ENCODE measurements at places on chromosomes 4 and X. TPM values are rescaled to one million over a fixed set of nuclear protein-coding genes. Genes with fewer than 3 reads are reported as not detected.
A peak's percentile ranks its signal among the peaks of the same experiment; 100 is the strongest.

- no peak overlapping the region for H3K4me3 ChIP-seq
- DNase-seq: no peak
- no peaks in the 10 kb centered on the region for H3K4me1 ChIP-seq
- H3K27ac ChIP-seq: no peak overlapping the region
Measured at GRCh38 chr4:84944947-84945346, 21.5 kb downstream of the WDFY3 start.

The PRPS2 gene
- 114 TPM for total RNA-seq

DNA sequence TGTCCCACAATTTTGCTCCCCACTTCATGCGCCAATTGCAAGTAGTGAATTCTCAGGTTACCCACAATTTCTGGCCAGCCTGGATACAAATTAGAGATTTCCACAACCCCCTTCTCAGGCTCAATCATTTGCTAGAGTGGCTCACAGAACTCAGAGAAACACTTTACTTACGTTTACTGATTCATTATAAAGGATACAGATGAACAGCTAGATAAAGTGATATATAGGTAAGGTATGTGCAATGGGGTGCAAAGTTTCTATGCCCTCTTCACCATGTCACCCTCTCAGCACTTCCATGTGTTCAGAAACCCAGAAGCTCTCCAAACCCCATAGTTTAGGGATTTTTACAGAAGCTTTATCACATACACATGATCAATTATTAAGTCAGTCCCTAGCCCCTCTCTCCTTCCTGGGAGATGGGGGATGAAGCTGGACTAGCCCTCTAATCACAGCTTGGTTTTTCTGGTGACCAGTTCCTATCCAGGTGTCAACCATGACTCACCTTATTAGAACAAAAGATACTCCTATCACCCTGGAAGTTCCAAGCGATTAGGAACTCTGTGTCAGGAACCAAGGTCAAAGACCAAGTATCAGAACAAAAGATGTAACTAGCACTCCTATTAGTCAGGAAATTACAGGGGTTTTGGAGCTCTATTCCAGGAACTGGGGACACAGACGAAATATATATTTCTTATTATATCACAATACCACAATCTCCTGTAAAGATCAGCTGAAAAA is 33.5 kb upstream of the PRRG1 start:
- no peaks in the 10 kb centered on the region for H3K36me3 ChIP-seq
- no peak overlapping the region for H3K4me3 ChIP-seq
- DNase-seq: no peak

The SPANXB1 gene
- not detected for total RNA-seq

DNA sequence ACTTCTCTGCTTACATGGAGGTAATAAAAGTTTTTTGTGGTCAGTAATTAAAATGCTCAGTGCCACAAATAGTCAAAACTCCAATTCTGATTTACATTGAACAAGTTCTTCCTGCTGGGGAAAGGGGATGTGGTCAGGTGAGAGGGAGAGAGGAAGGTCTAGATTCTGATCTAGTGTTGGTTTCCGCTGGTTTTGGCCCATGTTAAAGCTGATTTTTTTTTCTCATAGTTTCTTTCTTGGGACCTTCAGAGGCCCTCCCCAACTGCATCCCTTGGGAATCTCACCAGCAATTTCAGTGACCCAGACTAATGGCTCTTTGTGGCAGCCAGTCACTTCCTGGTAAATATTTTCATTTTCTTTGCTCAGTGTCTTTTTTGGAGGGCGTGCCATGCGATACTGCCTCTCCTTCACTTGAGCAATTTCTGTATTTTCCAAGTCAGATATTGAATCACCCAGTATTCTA is 332.7 kb downstream of the RAPGEF2 start:
- H3K36me3 ChIP-seq: no peaks in the 10 kb centered on the region
- no peak for DNase-seq
- H3K27ac ChIP-seq: no peak overlapping the region

The SHOX gene
- total RNA-seq: not detected

DNA sequence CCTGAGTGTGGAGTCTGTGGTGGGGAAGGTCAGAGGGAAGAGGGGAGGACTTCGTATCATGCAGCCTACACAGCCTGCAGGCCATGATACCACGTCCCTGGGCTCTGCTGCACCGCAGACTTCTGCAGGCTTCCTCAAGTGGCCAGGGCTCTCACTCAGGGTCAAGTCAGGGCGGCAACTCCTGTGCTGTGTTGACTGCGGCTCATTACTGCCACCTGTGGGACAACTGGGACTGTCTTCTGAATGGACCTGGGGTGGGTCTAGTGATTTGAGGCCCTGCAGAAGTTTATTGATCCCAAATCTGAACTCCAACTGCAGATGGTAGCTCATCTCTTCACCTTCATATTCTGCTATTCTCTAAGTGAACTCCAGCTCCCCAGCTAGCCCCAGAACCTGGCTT is 167.1 kb downstream of the NSUN7 start:
- H3K4me1 ChIP-seq: peaks cover 19% of the 10 kb centered on the region
- peak; percentile 75 for DNase-seq
- H3K4me3 ChIP-seq: no peak overlapping the region
- no peaks in the 10 kb centered on the region for H3K27me3 ChIP-seq

DNA sequence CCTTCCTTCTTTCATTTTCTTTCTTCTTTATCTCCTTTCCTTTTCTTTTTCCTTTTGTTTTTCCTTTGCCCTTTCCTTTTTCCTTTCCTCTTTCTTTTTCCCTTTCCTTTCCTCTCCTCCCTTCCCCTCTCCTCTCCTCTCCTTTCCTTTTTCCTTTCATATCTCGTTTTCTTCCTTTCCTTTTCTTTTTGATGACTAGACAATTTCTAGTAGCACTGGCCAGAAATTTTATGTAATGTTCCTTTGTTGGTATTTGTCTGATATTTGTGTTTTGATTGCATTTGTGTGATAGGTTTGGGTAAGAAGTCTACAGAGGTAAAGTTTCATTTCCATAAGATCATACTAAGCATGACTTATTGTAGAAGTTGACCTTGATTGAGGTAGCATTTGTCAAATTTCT is 1722.9 kb upstream of the IGFBP7 start:
- H3K27ac ChIP-seq: no peak overlapping the region
- no peaks in the 10 kb centered on the region for H3K27me3 ChIP-seq
- H3K4me3 ChIP-seq: no peak overlapping the region
- no peaks in the 10 kb centered on the region for H3K36me3 ChIP-seq

DNA sequence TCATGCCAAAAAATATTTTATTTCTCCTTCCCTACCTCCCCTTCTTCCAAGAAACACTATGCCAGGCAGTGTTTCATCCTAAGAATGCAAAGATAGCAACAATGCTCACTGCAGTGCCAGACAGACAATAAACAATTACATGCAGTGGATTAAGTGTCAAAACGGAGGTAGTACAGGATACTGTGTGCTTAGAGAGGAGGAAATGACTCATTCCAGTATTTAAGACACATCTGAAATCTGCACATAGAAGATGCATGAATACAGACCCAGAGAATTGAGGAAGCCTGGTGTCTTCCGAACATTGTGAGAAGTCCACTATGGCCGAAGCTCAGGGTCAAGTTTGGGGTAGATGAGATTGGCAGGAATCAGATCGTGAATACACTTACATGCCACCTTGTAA is 326.4 kb downstream of the PPP3CA start:
- peaks cover 49% of the 10 kb centered on the region for H3K4me1 ChIP-seq
- no peak for DNase-seq
- H3K27me3 ChIP-seq: no peaks in the 10 kb centered on the region
- H3K27ac ChIP-seq: peak overlapping the region; percentile 40
- peaks cover 10% of the 10 kb centered on the region for H3K36me3 ChIP-seq

DNA sequence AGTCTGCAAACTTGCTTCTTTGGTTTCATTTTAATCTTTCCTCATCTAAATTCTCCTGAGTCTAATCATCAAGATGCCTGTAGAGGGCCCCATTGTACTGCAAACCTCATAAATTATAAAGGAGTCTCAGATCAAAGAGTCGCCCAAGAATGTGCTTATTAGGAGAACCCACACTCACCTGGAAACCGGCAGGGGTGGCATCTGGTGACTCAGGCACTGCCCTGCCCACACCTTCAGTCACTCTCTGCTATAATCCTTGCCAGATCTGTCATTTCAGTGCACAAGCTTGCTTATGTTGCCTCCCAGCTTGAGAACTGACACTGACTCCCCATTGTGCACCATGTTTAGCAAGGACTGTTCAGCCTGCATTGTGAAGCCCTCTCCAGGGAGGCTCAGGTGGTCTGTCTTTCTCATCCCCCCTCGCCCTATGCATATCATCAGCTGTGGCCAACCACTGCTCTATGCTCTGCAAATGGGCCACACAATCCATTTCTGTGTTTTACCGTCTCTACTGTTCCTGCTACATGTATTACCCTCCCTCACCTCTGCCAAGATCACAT is 12.4 kb downstream of the EPGN start:
- H3K4me1 ChIP-seq: no peaks in the 10 kb centered on the region
- peaks cover 15% of the 10 kb centered on the region for H3K27me3 ChIP-seq
- H3K36me3 ChIP-seq: no peaks in the 10 kb centered on the region
- DNase-seq: peak; percentile 50

DNA sequence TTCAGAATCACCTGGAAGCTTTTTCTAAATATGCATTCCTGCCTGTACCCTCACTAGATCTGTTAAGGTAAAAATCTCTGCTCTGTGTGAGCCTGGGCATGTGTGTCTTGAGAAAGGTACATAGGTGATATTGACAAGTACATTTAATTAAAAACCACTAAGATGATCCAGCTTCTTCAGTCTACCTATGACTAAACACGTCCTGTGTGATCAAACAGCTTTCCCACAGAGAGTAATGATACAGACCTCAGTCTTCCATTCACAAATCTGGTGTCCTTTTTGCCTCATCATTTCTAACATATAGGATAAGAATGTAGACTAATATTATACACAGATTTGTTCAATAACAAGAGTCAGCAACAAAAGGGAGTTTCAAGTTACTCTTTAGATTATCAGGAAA is 42.6 kb downstream of the GALNT7 start:
- no peak for DNase-seq
- H3K27ac ChIP-seq: no peak overlapping the region
- H3K4me1 ChIP-seq: peaks cover 20% of the 10 kb centered on the region
- H3K27me3 ChIP-seq: no peaks in the 10 kb centered on the region
- H3K4me3 ChIP-seq: no peak overlapping the region
- peaks cover 4% of the 10 kb centered on the region for H3K36me3 ChIP-seq

The CTAG2 gene
- not detected for total RNA-seq

Measured in activated CD8-positive, alpha-beta T cell treated with anti-CD3 and anti-CD28 coated beads for 36 hours (primary cell).